ENCODE measurements at places on chromosomes 6 and 20.

DNA sequence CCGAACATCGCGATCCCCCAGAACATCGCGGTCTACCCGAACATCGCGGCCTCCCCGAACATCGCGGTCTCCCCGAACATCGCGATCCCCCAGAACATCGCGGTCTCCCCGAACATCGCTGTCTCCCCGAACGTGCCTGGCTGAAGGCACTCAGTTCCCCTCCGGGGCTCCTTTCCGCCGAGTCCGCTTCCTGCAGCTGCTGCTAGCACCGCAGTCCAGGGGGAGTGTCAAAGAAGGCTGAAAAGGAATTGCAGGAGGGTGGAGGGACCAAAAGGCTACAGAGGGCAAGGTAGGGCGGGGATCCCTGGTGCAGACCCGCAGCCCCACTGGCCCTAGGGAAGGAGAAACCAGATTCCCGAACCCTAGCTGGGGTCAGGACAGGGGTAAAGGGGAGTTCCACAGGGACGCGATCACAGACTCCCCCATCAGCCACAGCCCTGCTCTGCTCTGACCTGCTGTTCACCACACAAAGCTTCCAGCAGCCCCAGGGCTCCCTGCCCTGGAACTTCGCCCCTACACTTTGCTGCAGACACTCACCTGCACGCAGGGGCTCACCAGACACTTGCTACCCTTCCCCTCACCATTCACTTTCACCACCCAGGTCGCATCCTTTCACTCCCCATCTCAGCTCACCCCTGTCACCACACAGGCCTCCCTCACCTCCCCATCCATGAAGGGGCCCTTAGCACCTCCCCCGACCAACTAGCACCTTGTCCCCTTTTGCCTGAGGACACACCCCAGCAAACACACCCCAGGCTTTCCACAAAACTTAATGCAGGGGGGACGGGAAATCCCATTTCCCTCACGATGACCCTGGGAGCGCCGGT is 1.7 kb downstream of the ULBP1 start:
- no peak for DNase-seq

GRCh38 chr20:40650707-40651106 is 38.3 kb downstream of the MAFB start:
- DNase-seq: no peak

GRCh38 chr6:135932651-135933050 is 81.2 kb downstream of the PDE7B start:
- no peak for DNase-seq

DNA sequence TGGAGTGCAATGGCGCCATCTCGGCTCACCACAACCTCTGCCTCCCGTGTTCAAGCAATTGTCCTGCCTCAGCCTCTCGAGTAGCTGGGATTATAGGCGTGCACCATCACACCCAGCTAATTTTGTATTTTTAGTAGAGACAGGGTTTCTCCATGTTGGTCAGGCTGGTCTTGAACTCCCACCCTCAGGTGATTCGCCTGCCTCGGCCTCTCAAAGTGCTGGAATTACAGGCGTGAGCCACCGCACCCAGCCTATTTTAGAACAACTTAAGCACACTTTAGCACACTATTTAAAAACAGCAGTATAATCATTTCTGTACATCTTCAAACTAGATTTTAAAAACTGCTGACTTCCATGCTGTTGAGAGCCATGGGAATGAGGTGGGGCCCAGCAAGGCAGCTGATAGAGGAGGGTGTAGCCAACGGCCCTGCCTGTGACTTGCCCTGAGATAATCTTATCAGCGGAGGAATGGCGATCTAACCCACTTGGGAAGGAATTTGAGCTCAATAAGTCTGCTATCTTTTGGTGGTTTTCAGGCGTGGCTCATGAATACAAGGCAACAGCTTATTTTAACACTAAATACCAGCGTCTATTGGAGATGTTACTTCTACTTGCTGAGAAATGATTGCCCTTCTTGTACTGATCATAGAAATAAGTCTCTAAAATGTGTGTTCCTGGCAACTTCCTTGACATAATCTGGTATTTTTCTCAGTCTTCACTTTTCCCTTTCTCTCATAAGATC is 12.1 kb downstream of the ZDHHC14 start:
- no peak for DNase-seq

DNA sequence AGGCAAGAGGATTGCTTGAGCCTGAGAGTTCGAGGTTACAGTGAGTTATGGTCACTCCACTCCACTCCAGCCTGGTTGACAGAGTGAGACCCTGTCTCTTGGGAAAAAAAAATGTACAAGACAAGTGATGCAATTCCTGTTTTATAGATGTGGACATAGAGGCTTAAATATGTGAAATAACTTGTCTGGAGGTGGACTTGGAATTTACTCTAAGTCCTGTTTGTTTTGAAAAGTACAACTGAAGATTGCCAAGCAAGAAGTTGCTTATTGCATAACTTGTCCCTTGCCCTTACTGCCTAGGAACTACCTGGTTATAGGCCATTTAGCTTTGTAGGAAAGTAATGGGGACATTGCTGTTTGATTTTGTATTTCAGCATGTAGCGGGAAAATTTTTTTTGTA is 26.0 kb upstream of the ADIG start:
- DNase-seq: no peak

DNA sequence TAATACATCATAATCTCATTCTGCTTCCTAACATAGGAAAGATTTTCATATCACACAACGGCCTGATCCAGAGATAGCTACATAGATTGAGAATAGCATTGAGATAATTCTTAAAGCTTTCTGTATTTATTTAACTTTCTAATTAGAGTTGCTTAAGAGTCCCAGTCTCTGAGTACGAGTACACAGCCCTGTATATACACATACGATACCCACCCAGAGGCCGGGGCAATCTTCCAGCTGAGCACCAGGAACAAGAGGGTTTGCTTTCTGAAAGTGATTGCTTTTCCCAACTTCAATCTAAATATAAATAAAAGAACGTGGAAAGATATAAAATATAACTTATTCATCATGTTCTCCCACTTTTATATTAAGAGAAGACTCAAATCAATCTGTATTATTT is 313.8 kb downstream of the COL12A1 start:
- no peak for DNase-seq

- DNase-seq: no peak
Measured at GRCh38 chr6:90646940-90647339, 60.1 kb upstream of the MAP3K7 start.

DNA sequence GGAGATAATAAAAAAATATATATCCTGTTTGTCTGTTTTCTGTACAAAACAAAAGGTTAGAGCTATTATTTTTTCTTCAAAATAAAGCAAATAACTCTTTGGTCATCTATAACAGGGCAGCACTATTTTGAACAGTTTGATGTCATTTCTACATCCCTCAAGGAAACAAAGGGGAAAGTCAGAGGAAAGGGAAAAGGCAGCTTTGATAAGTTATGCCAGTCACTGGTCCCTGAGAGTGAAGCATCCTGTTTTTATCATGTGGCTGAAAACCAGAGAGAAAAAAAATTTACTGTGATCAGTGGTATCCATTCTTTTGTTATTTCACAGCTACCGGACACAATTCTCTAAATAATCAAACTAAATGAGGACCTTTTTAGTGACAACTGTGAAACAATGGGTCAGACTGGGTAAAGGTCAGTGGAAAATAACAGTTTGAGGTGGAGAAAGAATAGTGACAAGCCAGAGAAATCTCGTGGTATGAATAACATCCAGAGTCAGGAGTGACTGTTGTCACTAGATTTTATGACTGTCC is 356.0 kb downstream of the HDGFL1 start:
- no peak for DNase-seq

DNA sequence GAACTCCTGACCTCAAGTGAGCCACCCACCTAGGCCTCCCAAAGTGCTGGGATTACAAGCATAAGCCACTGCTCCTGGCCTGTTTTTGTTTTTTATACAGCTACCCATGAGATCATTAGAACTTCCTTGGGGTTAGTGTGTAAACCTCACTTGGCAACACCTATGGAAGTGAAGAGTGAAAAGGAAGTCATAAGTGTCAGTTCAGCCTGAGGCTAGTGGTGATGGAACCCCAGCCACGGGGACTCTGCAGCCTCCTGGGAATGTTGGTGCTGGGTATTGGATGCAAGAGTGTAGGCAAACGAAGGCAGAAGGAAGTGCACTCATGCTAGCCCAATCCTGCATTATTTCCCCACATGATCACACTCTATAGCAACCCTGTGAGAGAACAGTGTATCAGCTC is 33.6 kb upstream of the FUCA2 start:
- DNase-seq: no peak

DNA sequence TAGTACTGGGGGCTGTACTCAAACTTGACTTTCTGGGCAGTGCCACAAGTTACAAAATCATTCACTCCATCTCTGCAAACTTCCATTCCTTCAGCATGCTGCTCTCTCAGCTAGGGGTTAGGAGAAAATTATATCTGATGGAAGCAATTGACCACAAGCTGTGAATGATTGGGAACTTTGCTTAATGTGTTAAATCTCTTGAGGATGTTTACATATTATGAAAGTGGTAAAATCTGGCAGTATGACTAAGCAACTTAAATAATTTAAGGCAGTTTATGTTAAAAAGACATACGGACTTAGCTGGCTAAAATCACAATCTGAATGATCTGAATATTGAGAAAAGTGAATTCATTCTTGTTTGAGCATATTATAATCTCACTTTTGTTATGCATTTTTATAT is 415.0 kb downstream of the PHF3 start:
- DNase-seq: no peak

DNA sequence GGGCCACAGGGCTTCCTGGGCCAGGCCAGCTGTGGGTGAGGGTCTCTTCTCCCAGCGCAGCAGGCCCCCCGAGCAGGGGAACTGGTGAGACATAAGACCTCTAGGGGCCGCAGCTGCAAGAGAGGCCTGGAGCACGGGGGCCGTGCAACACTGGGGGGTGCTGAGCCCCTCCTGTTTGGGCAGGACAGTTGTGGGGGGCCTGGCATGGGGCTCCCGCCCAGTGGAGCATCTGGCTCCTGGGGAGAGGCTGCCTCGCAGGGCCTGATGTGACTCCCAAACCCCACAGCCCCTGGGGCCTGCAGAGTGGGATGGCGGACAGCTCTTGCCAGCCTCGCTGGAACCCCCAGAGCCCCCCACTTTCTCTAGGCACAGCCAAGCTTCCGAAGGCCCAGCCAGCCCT is 16.9 kb upstream of the GATA5 start:
- no peak for DNase-seq

GRCh38 chr6:20314866-20315845 is 86.5 kb upstream of the E2F3 start:
- no peak for DNase-seq

GRCh38 chr6:100267721-100268123 is 197.0 kb downstream of the SIM1 start:
- DNase-seq: no peak

GRCh38 chr20:2298701-2299100 is 2.9 kb downstream of the TGM3 start:
- no peak for DNase-seq

GRCh38 chr6:13038741-13039190 is 289.6 kb downstream of the TBC1D7 start:
- no peak for DNase-seq

DNA sequence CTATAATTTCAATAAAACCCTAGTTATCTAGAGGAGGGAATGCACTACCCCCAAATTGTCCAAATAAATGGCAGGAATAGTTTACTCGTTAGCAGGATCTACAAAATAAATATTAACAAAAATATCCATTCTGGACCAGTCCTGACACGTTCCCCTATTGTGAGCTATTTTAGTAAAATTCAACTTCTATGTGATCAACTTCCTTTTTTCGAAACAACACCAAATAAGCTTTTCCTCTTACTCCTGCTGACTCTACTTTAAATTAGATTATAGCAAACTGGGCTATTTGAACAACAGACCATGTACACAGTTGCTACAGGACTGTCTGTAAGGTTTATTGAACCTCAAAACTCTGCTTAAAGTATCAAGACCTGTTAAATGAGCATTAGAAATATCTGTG is 154.3 kb downstream of the IPCEF1 start:
- no peak for DNase-seq

DNA sequence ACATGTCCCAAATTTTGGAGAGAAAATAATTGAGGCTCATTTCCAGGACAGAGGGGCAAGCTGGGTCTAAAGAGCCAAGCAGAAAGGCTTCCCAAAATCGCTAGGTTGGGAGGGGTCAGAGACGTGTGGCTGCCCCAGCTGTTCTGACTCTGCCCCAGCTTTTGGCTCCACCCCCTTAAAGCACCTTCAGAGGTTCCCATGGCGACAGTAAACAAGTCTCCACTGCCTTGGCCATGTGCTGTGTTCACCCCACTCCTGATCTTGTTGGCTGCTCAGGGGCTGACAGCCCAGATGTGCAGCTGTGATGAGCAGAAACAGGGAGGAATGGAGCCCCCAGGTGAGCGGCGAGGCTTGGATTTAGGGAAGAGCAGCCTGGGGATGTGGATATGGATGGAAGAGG is 72.8 kb upstream of the SPTLC3 start:
- DNase-seq: no peak

DNA sequence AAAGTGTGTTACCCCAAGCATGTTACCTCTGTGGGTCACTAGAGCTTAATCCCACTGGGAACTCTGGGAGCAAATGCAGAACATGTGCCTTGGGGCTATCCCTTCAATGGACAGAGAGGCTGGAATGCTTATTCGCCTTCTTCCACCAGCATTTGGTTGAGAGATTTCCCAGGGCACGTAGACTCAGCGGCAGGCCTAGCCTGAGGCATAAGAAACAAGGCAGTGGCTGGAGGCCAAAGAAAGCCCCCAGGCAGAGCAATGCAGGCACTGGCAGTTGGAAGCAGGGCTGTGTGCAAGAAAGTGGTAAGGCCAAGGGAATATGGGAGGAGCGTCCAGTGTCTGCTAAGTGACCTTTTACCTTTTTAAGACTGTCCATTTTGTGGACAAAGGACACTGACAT is 114.0 kb upstream of the FLRT3 start:
- no peak for DNase-seq

DNA sequence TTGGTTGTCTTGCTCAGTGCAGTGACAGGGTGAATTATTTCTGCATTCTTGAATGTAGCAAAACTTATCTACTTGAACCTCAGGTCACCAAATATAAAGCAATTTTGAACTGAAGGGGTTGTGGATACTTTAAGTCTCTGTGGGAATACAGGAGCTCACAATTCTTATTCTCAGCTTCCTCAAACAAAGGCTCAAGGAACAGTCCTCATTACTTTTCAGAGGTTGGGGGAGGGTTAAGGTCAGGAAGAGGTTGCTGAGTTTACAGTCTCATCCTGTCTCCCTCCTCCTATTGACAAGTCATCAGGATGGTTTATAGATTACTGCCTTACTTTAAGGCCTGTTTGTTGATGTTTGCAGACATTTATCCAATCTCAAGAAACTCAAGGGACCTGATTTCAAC is 143.6 kb upstream of the SPACA1 start:
- no peak for DNase-seq

DNA sequence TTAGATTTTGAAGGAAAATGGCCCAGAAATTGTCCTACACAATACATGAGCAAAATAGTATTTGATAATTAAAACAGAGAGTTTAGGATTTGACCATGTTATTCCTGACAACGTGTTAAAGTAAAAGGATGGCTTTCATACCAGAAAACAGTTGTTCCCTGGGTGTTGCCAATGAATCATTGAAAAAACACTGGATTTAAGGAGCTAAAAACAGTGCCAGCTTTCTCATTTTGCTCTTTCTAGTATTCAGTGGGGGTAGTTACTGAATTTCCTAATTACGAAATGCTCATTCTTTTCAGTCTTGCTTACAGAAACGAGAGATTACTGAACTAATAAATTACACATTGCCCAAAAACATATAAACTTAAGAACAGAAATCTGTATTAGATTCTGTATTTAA is 26.6 kb upstream of the SNAP91 start:
- DNase-seq: no peak

All from stimulated activated CD8-positive, alpha-beta memory T cell treated with anti-CD3 and anti-CD28 coated beads, Interleukin-12 subunit alpha, Interleukin-12 subunit beta, amount 100 ng/mL, for 4 hours (primary cell).